ENCODE measurements at places on chromosomes 11 and 22.

DNA sequence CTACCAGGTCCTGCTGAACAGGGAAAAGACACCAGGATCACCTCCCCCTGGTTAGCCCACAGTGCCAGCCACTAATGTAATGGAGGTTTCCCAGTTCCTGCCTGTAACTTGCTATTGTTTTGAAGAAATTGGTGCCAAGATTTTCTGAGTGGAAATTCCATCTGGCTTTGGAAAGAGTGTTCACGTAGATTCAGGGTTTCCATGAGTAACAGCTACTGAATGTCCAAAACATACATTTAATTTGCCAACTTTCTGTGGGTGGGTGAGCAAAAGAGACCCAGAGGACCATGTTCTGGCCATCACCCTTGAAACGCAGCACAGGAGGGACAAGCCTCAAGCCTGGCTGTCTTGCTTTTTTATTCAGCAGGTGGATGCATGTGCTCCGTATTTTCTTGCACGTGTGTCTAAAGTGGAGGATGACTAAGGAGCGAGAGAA lies 8.8 kb upstream of the DKK3 start:
- DNase-seq = no peak

DNA sequence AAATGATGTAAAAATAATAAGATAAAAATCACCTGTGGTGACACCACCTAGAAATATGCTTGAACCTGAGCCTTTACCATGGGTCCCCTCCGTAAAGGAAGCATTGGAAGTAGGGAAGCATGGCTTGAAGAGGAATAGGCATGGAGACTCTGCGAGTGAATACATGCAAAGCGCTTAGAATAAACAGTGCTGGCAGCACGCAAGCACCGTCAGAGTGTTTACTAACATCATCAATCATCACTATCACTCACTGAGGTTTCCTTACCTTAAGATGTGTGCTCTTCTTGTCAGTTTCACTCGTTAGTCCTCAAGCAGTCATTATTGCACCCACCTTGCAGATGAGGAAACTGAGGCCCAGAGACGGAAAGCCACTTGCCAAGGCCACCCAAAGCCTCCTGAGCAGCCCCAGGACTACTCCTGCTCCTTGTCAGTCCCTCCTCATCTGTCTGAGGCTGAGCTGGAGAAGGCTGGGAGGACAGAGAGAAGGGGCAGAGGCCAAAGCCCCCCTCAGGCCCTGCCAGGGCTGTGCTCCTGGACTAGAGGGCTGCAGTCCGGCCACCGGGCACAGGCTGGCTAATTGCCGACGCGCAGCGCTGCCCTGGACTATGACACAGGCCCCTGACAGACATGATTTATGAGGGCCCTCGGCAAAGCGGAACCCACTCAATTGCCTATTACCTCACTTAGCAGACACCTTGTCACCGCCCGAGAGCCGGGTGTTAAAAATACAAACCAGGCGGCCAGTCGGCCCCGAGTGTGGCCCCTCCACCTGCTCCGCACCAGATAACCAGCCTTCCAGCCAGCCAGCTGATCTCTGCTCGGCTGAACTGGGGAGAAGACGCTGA lies 168.9 kb downstream of the MN1 start:
- DNase-seq = no peak

GRCh38 chr11:70931430-70931829 lies 320.9 kb downstream of the SHANK2 start:
- no peak for DNase-seq

GRCh38 chr11:66408488-66409214 lies 12.2 kb upstream of the NPAS4 start:
- peak; percentile 85 for DNase-seq

DNA sequence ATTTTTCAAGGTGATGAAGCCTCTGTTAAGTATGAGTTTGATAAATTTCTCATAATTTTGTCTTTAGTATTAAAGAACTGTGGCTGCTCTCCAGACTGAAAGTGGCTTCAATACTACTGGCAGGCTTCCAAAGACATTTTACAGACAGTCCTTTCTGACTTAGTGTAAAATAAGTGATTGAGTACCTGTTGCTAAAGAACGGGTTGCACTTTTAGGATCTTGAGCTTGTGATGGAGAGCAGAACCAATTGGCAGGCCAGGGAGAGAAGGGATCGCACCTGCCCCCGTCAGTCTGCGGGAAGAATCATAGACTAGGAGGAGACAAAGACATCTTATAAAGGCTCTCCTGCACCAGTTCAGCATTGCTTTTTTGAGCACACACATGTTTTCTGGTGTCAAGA lies 4.4 kb downstream of the NCAM1 start:
- DNase-seq = no peak

- no peak for DNase-seq
Observed at GRCh38 chr22:29263791-29264276, 3.9 kb downstream of the RHBDD3 start.

Measured in activated CD4-positive, CD25-positive, alpha-beta regulatory T cell treated with anti-CD3 and anti-CD28 coated beads, Interleukin-2, amount 50 U/mL, for 16 hours (primary cell).